Myocyte (in vitro differentiated cells): ENCODE measurements at places on chromosomes 2 and 18. TPM values are rescaled to one million over a fixed set of nuclear protein-coding genes. Genes with fewer than 3 reads are reported as not detected.

GRCh38 chr18:51711298-51711889, 513.9 kb upstream of the MEX3C start:
- no peak for DNase-seq

GRCh38 chr18:57947117-57947516, 96.9 kb upstream of the NEDD4L start:
- DNase-seq, result no peak

DNA sequence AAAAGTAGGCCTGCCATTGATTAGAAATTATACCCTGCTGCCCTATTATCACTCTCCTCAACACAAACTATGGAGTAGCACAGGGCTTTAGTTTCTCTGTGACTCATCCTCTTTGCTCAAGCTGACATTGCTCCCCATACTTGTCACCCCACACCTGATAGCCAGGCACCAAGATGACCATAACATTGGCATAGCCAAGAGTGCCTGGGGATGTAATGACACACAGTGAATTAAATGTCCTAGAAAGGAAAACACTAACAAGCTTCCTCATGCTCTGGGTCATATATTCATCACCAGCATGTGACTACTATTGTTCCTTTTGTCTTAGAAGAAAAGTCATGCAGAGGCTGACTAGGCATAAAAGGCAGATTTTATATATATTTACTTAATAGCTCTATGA, 137.8 kb upstream of the RND3 start:
- DNase-seq, result no peak

Gene SERPINB12
- total RNA-seq, result 0.68 and 1.9 TPM in 2 replicates

Gene CCDC68
- total RNA-seq, result not detected in 2 replicates

Gene EPB41L3
- not detected in 2 replicates for total RNA-seq

Gene MARCO
- not detected in 2 replicates for total RNA-seq

Gene GLI2
- total RNA-seq, result 0.68 and 0.86 TPM in 2 replicates
